ENCODE measurements at places on chromosomes 7 and 10. TPM values are rescaled to one million over a fixed set of nuclear protein-coding genes. Genes with fewer than 3 reads are reported as not detected.

Gene IL6
- total RNA-seq, result 6.7 TPM

Gene MUC12
- 0.37 TPM for total RNA-seq

Gene HKDC1
- total RNA-seq, result 1.7 TPM

Gene XPNPEP1
- 252 TPM for total RNA-seq

Gene FAM221A
- total RNA-seq, result 1.5 TPM

Gene PLAC9
- total RNA-seq, result 73.6 TPM

Gene STOX1
- 0.06 TPM for total RNA-seq

Gene TRPV6
- total RNA-seq, result under 0.01 TPM

Gene RELN
- total RNA-seq, result 1.3 TPM

Gene TEX36
- not detected for total RNA-seq

Gene NEUROD6
- not detected for total RNA-seq

Gene INHBA
- total RNA-seq, result 58.7 TPM

Gene PILRA
- not detected for total RNA-seq

Gene SLC18A2
- total RNA-seq, result not detected

Gene SH2D4B
- total RNA-seq, result not detected

Gene DPYSL4
- 2.6 TPM for total RNA-seq

Gene OR13A1
- not detected for total RNA-seq

Gene CAMK2B
- 1.3 TPM for total RNA-seq

Gene CEP55
- 32.0 TPM for total RNA-seq

Gene CYP3A5
- not detected for total RNA-seq

Gene CUZD1
- 0.13 TPM for total RNA-seq

Gene GRB10
- total RNA-seq, result 39.1 TPM

Gene BEND7
- 2.9 TPM for total RNA-seq

Gene ELMO1
- total RNA-seq, result 6.3 TPM

Gene CALML5
- total RNA-seq, result not detected

Gene CPVL
- total RNA-seq, result 0.13 TPM

Gene TMEM196
- total RNA-seq, result not detected

Gene SRRM3
- total RNA-seq, result not detected

Gene MAD1L1
- total RNA-seq, result 46.9 TPM

Gene ABCB1
- total RNA-seq, result 3.9 TPM

Gene MEOX2
- 18.0 TPM for total RNA-seq

Gene GNAI1
- total RNA-seq, result 8.3 TPM

All from aortic smooth muscle cell (primary cell).